ENCODE measurements at places on chromosomes 6 and 20.

DNA sequence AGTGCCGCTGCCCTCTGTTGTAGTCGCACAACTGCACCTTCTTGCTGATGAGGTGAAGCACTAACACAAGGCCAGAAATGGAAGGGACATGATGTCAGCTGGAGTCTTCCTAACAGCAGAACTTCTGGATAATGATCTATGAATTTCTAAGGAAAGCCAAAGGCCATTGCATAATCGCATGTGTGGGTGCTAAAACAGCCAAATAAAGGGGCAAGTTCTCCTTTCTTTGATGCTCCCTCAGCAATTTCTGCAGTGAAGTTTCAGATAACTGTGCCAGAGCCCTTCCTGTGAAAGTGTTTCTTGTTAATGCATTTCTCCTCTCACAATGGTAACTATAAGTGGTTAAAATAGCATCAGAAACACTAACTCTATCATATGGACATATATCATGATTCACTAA is 8.0 kb upstream of the F13A1 start:
- no peak for DNase-seq

DNA sequence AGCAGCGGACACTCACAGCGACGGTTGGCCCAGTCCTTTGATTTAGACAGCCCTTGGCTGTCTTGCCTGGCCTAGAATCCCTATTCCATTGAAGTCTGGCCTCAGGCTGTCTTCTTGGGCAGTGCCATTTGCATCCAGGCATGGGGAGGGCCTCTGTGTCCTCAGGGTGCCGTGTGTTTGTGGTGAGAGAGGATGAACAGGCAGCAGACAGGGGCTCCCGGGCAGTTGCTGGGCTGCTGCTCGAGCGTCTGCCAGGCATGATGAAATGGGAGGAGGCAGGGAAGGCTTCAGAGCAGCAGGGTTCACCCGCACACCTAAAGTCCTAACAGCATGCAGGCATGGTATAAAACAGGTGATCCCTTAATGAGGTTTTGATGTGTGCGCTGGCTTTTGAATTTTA is 126.9 kb downstream of the SOBP start:
- no peak for DNase-seq

GRCh38 chr20:61933481-61933950 is 132.2 kb downstream of the TAF4 start:
- DNase-seq = no peak

DNA sequence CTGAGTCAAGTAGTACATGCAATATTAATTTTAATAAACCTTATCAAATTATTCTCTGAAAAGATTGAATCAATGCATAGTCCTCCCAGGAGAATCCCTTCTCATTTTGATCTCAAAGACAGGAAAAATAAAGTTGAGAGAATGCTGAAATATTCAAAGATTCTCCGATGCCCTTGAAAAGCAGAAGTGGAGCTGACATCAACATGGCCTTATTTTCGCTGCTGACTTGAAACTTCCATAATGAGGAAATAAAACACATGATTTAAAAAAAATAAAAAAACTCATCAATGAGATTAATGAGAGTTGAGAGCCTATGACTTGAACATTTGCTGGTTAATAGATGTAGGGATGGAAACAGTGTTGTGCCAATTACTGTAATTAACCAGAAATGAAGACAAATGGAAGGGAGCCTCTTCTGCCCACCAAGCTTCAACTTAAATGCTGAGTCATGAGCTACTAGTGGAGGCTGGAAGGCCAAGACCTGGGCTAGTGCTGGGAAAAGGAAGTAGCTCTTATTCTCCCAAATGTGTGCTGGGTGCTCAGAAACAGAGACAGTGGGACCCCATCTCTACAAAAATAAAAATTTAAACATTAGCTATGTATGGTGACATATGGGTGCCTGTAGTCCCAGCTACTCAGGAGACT is 139.9 kb downstream of the BFSP1 start:
- DNase-seq = no peak

GRCh38 chr6:158002249-158002950 is 20.7 kb downstream of the SYNJ2 start:
- no peak for DNase-seq

- peak; percentile 60 for DNase-seq
Observed at GRCh38 chr20:57383447-57384347, 7.5 kb upstream of the RBM38 start.

GRCh38 chr6:42162384-42162783 is 10.8 kb upstream of the GUCA1A start:
- DNase-seq = no peak

DNA sequence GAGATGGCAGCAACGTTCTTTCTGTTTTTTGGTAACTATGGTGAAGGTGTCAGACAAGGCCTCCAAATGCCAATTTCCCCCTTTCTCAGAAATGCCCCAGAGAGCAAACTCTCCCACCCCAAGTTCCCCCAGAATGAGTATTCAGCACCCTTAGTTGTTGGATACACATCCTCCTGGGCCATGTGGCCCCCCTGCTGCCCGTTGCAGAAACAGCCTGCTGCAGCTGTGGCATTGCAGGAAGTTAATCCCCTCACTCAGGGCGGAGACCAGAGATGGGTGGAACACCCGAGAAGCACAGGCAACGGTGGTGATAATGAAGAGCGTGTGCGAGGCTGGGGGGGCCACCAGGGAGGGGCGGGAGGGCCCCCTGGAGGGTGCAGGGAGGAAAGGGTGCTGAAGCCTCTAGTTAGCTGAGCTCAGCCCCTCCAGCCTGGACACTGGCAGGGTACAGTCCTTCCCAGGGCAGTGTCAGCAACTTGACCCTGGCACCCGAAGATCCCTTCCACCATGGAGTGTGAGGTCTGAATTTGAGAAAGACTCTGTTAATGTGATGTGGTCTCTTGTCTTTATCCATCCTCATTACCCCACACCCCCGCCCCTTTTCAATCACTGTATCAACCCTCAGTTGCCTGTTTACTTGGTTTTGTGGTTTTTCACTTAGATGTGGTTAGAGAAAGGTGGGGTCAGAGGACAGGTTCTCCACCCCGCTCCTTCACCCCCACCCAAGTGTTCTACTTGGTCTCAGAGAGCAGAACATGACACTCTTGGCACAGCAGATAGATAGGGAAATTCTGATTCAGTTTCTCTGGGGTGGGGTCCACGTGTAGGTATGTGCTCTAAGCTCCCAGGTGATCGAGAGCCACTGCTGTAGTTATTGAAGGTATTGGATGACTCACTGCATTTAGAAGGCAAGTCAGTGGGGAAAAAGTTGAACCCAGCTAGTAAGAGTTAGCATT is 208.8 kb upstream of the SUPT3H start:
- no peak for DNase-seq

- no peak for DNase-seq
Observed at GRCh38 chr20:14235355-14235754, 102.1 kb downstream of the FLRT3 start.

DNA sequence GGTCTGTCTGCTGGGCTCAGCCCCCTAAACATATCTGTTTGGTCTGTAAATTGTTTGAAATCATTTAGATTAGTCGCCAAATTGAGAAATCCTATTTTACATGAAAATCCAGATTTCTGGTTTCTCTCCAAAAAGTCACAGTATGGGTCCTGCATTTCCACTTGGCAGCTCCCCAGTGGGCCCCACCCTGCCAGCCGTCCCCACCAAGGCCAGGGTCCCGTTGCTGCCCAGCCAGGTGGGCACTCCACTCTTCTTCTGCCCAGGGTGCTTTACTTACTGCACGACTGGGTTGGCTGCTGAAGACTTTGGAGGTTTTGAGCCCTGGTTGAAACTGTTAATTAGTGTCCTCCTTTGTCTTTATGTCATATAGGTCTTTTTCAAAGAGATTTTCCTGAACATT is 50.4 kb downstream of the ARFGEF2 start:
- DNase-seq = no peak

DNA sequence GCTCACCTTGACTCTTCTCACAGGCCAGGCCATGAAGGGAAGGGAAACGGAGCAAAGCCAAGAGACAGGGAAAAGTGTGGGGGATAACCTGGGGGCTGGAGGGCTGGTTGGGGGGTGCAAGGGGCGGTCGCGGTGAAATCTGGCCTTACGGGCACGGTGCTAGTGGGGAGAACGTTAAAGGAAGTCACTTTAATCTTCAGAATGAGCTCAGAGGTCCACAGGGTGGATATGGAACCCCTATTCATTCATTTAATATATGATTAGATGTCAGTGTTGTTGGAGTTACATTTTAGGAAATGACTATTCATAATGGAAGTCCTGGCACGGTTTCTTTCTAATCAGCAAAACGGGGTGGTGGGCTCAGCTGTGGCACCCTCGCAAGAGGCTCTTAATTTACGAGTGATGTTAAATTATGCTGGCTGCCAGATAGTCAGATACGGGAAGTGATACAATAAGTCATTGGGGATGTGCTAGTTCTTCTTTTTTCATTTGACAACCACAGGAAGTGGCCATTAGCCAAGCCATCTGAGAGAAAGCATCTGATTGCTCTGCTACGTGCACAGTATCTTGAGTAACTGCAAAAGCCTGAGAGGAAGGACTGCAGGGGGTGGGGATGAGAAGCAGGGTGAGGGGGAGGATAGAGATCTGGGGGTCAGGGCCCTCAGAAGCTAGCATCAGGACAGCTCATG is 253.0 kb downstream of the QKI start:
- no peak for DNase-seq

GRCh38 chr6:98716341-98716740 is 118.0 kb upstream of the POU3F2 start:
- peak; percentile 6 for DNase-seq

- DNase-seq = peak; percentile 53
Observed at GRCh38 chr6:22145376-22145775, 151.5 kb downstream of the PRL start.

GRCh38 chr20:23106271-23106851 is 20.2 kb upstream of the CD93 start:
- peak; percentile 74 for DNase-seq

GRCh38 chr20:63951398-63952209 is 4.6 kb downstream of the UCKL1 start:
- DNase-seq = no peak

- DNase-seq = no peak
Observed at GRCh38 chr20:46299078-46299477, 9.2 kb downstream of the CDH22 start.

DNA sequence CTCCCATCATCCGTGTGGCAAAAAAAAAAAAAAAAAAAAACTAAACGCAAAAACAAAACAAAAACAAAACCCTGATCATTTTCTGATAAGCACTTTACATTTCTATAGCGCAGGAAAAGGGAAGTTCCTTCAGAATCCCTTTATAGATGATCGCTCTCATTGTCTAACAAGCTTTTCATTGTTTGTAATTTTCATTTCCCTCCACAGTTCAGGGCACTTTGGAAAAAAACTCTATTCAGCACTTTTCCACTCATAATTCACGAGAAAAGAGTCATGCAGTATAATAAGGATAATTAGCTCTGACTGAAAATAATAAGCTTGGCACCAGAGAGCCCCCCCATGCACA is 89.4 kb upstream of the ATXN1 start:
- DNase-seq = no peak

- no peak for DNase-seq
Observed at GRCh38 chr20:57659517-57660180, 39.4 kb upstream of the ZBP1 start.

DNA sequence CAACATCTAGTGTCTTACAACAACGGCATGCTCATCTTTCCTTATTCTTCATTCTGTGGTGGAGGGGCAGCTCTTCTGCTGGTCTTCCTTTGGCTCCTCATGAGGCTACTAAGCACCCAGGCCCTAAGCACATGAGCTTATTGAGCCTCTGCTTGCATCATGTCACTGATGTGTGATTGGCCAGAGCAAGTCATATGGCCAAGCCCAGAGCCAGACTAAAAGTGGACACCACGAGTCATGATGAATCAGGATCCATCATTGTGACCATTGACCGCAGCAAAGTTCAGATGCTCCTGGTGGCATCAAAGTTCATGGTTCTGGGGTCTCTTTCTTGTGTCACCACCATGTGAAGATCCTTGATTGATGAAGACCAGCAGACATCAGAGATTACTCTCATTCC is 192.0 kb upstream of the FOXA2 start:
- DNase-seq = no peak

DNA sequence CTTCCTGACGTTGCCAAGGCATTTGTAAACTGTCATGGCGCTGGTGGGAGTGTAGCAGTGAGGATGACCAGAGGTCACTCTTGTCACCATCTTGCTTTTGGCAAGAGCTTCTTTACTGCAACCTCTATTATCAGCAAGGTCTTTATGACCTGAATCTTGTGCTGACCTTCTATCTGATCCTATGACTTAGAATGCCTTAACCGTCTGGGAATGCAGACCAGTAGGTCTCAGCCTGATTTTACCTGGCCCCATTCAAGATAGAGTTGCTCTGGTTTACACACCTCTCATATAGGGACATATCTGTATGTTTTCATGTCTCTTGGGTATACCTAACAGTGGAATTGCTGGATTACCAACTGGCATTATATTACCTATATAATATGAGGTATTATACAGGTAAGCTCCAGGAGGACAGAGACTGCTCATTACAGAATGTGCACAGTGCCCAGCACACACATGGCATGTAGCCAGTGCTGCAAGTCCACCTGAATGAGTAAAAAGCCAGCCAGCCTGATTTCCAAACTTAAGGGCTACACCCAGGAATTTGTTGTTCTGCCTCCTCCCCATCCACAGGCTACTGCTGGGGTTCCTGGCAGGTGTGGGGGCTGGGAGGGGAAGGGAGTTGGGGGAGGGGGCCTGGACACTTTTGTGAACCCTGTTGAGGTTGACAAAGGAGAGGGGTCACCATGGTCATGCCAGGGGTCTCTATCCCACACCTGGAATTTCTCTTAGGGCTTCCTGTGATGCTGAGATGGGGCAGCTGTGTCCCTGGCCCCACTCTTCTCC is 35.2 kb upstream of the BLCAP start:
- DNase-seq = no peak

GRCh38 chr6:27986928-27987725 is 30.1 kb downstream of the OR2B6 start:
- no peak for DNase-seq

DNA sequence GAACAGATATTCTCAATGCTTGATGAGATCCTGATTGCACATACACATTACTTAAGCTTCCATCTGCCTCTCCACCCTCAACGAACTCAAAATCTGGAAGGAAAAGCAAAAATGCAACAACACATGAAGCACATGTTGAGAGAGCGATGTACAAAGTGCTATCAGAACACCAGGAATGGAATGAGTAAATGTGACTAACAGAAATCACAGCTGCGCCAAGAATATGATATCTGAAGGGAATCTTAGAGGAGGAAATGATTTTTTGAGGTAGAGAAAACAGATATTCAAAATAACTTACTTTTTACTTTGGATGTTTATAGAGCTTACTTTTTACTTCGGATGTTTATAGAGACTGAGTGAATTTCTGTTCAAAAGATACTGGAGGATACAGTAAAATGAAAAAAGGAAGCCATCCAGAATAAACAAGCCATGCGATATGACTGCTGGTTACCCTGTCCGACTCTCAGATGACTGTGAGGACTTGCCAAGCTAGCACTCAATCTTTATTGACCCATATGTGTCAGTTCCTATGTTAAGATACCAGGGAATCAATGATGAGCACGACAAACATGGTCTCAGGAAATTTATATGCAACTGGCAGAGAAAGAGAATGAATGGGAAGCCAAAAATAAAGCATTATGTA is 102.0 kb downstream of the SMLR1 start:
- DNase-seq = no peak

Data from DMS153 (cell line).